CD8-positive, alpha-beta memory T cell (primary cell): ENCODE measurements at places on chromosomes 7 and 10.

GRCh38 chr7:73569042-73569608, 9.3 kb downstream of the TBL2 start:
- no peak for DNase-seq

DNA sequence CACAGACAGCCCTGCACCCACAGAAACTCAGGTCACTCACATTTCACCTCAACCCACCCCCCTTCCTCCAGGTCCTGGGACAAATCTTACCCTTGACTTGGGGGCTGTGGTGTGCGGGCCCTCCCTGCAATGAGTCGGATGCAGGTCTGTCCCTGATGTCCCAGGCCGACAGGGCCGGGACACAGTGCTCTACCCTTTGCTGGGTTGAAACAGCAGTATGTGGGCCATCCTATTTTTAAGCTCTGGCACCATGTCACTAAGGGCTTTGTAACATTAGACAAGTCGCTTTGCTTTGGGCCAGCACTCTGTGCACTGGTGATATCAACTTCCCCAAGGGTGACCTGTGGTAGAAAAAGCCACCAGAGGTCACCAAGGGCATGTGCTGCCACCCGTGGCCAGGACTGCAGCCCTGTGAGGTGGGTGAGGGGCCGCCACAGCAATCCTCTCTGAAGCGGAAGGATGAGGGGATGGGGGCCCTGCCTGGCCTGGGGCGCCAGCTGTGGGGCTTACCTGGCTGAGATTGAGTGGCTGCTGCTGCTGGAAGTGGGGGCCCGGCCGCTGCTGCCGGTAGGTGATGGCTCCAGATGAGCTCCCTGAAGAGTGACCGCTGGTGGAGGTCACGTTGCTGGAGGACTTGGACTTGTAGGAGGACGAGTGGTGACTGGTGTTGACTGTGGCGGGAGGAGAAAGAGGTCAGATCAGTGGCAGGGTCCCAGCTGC, 51.3 kb downstream of the CLEC2L start:
- DNase-seq: no peak

DNA sequence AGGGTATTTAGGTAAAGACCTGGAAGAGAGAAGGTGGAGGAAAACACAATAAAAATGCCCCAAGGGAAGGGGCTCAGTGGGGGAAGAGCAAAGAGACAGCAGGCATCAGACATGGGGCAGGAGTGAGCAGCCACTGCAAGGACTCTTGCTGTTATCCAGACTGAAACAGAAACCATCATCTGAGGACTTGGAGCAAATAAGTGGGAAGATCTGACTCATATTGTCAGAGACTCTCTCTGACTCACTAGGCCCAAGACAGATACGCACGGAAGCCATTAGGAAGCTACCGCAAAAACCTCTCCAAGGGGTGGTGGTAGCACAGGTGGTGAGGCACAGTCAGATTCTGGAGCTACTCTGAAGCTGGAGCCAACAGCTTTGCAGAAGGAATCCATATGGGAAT, 110.7 kb downstream of the RNF32 start:
- no peak for DNase-seq

DNA sequence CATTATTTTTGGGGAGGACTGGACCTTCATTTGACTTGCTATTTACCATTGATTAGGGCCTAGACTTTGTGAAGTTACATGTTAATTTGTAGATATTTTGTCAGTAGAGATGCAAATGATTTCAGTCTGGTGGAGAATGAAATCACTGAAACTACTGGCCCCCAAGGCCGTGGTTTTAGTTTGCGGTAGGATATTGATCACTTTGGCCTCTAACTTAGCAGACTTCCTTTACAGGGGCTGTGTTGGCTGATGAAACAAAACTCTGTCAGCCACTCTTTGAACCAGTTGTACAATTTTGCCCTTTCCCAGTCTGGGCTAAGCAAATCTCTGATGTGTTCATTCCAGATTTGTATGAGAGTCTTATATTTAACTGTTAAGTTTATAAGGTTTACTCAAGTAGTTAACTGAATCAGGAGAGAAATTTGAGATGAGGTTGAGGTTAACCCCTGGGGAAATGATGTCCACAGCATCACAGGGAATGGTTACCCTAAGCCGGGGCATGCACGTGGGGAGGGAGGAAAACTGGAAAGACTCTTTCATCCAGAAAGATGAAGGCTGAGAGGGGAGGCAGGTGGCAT, 105.7 kb upstream of the INSIG1 start:
- no peak for DNase-seq

- DNase-seq: no peak
Measured at GRCh38 chr7:41294556-41295454, 408.1 kb downstream of the INHBA start.

GRCh38 chr10:71212318-71213126, at the start of gene UNC5B:
TSS of gene UNC5B (plus strand) at chr10:71212570. CDS start at chr10:71212986, 416 bp downstream.
- DNase-seq: peak; percentile 11

DNA sequence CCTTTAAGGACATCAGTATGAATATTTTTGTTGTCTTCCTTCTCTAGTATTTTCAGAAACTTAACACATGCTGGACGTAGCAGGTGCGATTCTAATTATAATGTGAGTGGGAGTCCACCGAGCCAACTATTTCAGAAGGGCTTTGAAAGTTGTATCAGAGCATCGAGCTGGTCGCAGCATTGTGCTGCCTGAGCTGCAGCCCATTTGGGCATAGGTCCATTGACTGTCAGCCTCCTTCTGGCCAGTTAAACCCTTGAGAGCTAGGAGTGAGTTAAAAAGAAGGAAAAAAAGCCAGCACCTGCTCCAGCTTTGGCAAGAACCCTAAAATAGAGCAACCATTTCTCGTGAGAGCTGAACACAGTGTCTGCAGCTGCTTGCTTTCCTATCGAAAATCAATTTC, 47.8 kb downstream of the SLC35G1 start:
- no peak for DNase-seq

DNA sequence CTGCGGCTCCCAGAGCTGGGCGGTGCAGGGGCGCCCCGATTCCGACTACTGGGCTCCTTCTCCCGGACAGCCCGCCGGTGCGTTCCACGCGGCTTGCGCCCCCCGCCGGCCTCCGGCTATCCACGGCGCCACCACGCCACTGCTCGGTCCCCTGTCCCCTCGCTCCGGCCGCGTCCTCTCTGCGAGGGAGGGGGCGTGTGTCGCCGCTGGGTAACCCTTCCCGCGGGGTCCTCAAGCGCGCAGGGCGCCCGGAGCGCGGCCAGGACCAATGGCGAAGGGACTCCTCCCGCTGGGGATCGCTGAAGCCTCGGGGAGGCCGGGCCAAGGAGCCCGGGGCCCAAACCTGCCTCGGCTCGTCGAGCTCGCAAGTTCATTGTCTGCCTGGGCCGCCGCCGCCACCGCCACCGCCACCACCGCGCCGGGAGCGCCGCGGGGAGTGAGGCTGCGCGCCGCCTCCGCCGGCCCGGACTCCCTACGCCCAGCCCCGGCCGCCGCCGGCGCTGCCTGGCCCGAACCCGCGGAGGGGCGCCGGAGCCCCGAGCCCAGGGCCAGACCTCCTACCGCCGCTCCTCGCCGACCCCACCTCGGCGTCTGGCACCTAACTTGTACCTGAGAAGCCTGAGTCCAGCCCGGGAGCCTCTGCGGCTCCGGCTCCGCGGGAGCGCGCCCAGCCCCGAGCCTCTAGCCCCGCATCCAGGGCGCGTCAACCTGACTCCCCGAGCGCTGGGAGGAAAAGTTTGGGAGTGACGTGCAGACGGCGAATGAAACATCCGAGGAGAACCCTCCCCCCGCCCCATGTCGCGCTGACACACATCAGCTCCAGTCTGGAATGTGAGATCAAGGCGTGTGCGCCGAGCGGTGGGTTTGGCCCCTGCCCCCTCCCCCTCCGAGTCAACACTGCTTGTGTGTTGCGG, at the start of gene CHST15:
Gene CHST15, minus strand, starts transcription at position 739 of the 914 bp plus-strand sequence. CDS start 47,386 bp downstream, outside the sequence.
- no peak for DNase-seq

DNA sequence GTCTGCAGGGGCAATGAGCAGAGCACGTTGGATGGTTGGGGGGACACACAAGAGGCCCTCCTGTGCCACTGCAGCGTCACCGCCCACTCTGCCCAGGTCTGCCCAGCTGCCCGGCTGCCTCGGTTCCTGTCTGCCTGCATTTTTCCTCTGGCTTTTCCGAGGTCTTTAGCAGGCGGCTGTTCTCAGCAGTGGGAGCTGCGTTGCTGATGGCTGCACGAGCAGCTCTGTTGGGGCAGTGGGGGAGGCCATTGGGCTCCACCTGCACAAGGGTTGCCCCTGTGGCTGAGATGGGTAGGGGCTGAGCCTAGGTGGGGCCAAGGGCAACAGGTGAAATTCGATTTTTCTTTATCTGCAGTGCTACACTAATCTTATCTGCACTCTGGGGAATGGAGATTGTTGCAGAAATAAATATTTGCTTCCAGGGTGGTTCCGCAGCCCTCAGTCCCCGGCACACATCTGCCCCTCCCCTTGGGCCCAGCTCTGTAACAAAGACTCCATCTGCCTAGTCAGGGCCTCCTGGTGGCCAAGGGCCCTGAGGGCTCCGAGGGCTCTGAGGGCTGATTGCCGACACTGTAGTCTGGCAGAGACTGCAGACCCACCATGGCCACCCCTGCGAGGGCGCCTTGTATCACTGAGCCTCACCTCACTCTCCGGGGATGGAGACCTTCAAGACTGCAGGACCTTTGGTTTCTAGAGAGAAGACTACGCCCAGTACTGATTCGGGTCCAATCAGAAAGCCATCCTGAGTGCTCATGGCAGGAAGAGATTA, 141.7 kb upstream of the SHH start:
- DNase-seq: no peak

DNA sequence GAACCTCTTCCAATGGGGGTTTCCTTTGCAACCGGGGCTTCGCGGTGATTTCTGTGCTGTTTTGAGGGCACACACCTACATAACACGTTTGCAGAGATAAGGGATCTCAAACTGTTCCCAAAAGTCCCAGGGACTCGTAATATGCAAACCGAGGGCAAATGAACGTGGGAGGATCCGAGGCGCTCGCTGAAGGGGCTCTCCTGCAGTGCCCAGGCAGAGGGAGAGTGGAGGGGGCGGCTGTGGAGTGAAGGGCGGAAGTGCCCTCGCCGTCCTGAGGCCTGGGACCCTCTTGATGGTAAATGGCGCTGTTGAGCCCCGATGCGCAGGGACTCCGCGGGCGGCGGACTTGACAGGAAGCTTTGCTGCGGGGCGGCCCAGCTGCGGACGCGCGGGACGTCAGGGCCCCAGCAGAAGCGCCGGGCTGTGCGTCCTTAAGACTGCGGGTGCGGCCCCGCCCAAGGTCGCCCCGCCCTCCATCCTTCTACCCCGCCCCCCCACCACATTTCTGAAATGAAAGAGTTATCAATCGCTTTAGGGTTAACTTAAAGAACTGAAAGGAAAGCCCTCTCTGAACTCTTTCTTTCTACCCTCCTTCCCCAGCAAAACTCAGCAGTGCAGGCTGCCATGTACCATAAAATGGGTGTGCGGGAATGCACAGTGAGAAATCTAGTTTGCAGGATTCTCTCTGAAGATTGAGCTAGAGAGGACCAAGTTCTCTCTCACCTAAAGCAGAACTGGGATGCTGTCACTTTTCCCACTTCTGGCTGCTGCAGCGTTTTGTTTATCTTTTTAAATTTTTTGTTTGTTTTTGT, 151.8 kb upstream of the YAE1 start:
- peak; percentile 9 for DNase-seq

- DNase-seq: no peak
Measured at GRCh38 chr7:39248041-39248691, 270.5 kb downstream of the POU6F2 start.

- no peak for DNase-seq
Measured at GRCh38 chr7:80682744-80683143, 44.3 kb downstream of the CD36 start.

GRCh38 chr7:47326220-47326619, 255.7 kb downstream of the TNS3 start:
- no peak for DNase-seq

- no peak for DNase-seq
Measured at GRCh38 chr7:127730658-127731276, 78.8 kb downstream of the SND1 start.

GRCh38 chr10:74008212-74008731, 10.4 kb downstream of the VCL start:
- no peak for DNase-seq

DNA sequence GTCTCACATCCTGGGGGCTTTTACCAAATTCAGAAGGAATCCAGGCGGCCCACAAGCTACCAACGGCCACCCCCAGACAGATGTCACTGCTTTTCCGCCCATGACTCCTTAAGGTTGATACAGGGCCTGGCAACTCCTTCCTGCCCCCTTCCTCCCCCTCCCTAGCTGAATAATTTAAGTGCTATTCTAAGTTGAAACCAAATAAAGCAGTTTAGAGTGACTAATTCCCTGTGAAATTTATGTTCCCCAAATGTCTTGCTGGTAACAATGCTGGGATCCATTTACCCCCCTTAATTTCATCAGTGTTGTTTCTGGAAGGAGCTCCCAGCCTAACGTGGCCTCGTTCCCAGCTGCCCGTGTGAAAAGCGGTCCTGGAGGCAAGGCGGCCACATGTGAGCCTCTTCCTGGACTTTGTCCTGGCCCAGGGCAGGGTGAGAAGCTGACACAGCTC, 109.6 kb downstream of the TMEM130 start:
- DNase-seq: no peak

DNA sequence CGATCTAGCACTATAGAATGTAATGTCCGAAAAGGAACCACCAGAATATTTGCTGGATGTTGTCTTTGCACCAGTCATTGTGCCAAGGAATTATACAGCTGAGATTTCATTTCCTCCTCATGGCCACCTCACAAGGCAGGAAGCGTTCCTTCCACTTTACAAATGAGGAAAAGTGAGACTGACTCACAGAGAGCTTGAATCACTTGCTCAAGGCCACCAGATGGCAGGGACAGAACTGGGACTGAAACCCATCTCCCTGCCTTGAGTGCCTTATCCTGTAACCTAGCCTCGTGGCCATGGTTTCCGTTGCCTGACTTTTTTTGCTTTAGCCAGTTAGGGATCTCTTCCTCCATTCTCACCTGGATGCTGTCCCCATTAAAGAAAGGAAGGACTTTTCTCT, 44.7 kb upstream of the PDZD8 start:
- DNase-seq: no peak

DNA sequence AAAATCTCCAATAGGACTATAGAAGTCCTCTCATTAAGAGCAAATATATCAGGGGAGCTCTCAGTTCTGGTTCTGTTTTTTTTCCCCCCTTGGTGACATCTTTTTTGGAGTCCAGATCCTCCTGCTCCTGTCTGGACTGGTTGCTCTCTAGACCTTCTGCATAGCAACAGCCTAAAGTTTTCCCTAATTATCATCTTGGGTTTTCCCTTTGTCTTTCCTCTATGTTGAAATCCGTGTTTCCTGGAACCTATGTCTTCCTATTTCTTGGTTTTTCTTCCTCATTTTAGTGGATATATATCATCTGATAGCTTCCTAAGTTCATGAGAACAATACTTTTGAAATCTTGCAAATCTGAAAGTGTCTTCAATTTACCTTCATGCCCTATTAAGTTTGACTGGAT, 29.7 kb upstream of the MTERF1 start:
- DNase-seq: no peak
